ENCODE measurements at places on chromosomes 6 and 20.

DNA sequence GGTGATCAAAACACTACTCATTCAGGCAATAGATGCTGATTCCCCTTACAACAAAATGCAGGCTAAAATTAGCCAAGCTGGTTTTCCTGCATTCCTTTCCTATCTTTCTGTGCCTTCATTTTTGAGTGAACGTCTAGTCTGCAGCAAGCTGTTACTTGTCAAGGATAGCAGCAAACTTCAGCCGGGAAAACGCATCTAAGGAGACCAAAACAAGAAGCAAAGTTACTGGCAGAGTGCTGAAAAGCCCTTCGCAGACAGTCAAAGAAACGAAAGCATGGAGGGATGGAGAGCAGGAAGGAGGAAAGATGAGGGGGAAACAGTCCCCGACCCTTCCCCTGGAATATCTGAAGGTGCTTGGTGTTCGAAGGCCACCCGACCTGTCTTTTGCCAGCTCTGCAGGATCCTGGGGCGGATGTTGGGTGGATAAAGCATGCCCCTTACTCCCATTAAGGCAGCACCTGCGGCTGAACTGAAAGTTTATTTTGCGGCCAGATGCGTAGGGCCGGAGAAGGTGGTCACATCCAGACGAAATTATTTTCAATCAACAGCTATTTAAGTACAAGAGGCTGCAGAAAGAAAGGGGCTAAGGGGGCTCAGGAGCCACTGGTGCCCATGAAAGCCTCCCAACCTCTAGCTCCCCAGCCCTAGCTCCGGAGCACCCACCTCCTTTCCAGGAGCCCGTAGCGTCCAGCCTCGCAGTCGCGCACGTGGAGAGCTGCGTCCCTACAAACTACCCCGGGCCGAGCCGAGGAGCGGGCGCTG lies 538 bp downstream of the FERMT1 start:
- DNase-seq = no peak

DNA sequence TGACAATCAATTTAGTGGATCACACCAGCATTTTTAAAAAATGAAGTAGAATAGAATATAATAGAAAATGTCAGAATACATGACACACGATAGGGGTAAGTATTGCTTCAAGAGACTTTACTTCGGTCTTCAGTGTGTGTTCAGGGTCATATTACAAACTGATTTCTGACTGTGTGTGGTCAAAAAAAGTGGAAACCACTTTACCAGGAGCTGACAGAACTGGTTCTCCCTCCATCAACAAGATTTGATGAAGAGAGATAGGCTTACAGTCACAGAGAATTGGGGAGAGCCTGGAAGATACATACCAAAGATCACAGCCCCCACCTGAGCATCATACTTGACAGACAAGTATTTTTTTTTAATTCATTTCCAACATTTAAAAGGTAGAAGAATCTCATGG lies 21.7 kb downstream of the ARMC2 start:
- DNase-seq = no peak

DNA sequence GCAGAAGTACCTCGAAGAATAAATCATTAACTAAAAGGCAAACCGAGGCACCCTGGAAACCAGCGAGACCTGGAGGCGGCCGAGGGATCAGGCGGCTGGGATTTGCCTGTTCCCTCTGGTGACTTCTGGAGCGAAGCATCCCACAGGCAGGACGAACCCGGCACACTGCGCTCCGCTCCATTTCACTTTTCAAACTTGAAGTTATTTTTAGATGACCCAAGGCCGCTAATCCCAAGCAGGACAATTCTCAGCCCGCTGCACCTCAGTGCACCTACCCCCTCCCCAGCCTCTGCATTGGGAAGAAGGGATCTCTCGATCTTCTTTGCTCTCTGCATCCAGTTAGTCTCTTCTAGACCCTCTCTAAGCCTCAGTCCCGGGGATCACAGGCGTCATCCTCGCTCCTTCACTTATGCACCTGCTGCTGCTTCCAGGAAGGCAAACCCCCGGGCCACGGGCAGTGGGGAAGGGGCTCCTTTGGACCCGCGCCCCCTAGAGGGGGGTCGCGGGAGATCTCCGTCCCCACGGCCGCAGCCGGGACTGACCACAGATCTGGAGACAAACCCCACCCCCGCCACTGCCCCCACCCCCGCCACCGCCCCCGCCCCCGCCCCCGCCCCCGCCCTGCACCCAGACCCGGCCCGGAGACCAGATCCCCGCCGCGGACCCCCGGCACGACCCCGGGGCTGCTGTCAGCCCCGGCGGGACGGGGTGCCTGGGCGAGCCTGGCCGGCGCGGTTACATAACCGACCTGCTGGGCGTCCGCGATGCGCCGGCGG lies 636 bp downstream of the RCAN2 start:
- peak; percentile 4 for DNase-seq

GRCh38 chr6:37840143-37840939 lies 20.8 kb downstream of the ZFAND3 start:
- DNase-seq = no peak

GRCh38 chr20:62530643-62531032 lies 54.8 kb upstream of the GATA5 start:
- no peak for DNase-seq

DNA sequence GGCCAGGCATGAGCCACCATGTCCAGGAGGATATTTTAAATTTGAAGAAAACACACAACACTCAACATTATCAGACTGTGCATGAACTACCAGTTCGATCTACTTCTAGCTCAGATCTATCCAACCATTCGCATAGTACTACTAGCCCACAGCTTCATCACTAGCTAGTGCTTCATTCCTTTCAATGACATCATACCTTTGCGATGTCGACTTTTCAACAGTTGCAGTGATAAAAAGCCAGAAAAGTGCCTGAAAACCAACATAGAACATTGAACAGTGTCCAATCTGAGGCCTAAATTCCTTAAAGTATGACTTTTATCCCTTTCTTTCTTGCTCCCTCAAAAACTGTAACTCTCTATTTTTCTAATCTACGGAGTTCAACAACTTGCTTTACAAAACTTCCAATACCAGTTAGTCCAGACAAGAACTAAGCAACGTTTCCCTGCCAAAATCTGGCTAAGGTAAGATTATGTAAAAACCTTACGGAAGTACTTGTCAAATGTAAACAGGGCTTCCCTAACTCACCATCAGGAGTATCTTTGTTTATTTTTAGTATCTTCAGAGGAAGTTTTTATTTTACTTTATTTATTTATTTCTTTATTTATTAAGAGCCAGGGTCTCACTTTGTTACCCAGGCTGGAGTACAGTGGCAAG lies 434.0 kb upstream of the JARID2 start:
- DNase-seq = no peak

GRCh38 chr6:36605143-36605542 lies 11.0 kb downstream of the SRSF3 start:
- DNase-seq = no peak

DNA sequence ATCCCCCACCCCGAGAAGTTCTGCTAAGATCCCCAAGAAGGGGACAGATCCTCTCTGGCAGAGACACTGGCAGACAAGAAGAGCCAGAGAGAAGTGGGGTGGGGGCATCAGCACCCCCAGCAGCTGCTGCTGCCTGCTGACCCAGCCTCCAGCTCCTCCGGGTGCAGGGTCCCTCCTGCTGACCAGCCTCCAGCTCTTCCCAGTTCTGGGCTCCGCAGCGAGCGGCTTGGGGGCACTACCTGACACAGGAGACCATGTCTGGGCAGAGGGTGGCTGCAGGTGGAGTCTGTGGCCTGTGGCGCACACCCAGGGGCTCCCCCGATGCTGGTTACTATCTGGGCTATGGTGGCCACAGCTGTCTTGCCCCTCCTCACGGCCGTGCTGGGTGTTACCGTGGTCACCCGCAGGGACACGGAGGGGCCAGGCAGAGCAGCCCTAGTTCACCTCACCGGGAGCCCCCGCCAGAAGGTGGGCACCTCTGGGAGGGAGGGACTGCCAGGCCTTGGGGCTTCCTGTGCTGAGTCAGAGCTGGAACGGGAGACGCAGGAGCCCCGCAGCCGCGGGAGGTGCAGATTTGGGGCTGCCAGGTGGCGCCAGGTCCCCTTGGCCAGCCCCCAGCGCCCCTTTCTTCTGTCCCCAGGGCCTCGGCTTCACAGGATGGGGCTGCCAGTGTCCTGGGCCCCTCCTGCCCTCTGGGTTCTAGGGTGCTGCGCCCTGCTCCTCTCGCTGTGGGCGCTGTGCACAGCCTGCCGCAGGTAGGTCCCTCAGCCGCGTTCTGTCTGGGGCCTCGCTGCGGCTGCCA lies 630 bp downstream of the LIME1 start:
- DNase-seq = no peak

GRCh38 chr20:51831866-51832265 lies 29.5 kb upstream of the SALL4 start:
- DNase-seq = no peak

DNA sequence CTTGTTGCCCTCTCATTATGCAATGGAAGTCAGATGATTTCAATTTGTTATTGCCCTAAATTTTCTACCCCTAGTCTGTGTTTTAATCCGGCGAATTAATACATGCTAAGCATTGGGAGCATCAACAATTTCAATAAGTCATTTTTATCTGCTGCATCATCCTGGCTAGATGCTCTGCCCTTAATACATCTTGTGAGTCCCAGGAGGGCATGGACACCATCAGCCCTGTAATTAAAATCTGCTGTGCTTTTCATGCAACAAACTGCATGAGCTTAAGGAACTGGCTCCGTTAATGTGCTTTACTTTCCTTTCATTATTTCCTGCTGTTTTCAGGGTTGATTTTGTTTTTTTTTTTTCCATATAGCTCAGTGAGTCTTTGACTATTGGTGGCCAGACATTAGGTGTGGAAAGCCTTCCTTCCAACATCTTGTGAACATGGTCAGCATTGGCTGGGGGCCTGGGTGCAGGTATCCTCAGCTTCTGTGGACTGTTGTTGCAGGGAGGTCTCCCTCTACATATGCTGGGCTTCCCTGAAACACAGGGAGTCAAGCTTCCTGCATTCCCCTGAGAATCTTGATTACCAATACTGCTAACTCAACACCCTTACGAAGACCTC lies 8.5 kb upstream of the PBOV1 start:
- DNase-seq = peak; percentile 14

GRCh38 chr6:155939253-155939652 lies 483.6 kb upstream of the NOX3 start:
- DNase-seq = peak; percentile 17

DNA sequence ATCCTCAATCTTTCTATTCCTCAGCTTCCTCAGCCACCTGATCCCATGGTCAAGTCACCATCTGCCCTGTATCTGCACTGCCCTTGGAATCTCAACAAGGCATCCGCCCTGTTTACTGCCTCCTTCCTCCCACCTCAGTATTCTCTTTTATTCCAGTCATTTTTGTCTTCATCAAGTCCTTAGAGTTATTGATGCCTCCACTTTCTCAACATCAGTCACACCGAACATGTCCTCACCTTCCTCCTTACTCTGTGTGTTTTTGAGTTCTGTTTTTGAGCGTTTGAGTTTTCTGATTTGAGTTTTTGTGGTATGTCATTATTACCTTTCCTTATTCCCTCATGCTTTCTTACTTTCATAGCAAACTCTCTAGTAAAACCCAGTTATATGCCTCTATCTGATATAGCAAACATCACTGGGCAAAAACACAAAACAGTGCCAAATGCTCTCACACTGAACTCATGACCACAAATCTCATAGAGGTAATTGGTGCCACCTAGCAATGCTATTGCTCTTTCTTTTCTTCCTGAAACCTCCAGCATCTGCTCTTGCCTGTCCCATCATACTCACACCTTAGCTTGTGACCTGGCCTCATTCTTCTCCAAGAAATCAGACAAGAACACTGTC lies 11.8 kb upstream of the GNRH2 start:
- no peak for DNase-seq

DNA sequence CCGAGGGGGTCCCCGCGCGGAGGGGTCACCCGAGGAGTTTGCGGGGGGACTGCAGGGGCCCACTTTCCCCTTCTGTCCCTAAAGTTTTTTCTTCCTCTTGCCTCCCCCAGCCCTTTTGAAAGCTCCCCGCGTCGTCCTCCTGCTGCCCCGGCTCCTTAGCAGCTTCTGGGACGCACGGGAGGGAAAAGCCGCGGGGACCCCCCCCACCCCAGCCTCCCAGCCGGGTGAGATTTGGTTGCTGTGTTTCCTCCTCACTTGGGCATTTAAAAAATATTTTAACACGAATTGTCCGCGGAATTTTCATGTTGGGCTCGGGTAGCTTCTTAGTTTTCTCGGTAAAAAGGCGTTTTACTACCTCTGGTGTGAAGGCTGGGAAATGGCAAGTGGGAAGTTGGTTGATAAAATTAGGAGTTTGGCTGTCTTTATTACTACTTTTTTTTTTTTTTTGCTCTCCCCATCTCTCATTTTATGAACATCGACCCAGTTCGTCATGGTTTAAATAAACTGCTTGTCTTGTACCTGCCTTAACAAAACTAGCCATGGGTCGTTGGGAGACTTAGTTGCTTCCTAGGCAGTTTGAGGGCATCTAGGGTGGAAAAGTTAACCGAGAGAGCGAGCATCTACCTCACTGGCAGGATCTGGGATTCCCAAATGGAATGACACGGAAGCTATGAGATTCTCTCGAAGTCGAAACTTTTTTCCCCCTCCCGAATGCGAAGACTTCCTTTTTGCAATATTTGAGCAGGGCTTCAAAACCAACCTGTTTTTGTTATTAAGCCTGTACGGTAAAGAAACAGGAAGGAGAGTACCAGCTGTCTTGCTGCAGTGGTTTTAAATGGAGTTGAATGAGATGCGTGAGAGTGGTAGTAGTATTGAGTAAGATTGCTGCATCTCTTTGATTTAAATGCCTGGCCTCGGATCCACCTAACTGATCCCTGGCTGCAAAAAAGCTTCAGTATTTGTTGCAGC lies 868 bp downstream of the NCOA3 start:
- no peak for DNase-seq

- DNase-seq = no peak
These were observed 32.3 kb upstream of the PLEKHG1 start for GRCh38 chr6:150567380-150567779.

DNA sequence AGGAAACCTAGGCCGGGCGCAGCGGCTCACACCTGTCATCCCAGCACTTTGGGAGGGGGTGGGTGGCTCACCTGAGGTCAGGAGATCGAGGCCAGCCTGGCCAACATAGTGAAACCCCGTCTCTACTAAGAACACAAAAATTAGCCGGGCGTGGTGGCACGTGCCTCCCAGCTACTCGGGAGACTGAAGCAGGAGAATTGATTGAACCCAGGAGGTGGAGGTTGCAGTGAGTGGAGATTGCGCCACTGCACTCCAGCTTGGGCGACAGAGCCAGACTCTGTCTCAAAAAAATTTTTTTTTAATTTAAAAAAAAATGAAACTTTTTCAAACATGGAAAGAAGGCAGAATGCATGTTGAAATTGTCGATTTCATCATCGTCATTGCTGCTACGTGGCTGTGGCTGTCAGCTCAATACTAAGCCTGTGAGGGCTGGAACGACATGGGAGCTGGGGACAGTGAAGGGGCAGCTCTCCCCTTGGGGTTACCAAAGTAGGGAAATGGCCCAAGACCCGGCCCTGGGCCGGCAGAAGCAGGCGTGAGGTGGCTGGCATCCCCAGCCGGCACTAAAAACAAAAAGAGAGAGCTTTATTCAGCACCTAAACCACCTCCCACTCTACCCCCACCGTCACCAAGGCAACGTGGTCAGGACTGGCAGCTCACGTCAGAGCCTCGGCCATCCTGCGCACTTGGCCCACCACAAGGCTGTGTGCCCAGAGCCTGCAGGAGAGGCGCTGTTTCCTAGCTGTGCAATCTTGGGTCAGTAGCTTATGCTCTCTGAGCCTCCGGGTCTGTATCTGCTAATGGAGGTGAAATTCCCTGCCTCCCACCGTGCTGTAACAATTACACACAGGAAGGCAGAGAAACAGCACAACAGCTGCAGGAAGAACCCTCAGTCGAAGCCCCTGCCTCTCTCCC lies 30.8 kb downstream of the AGPAT4 start:
- DNase-seq = no peak

GRCh38 chr6:153595903-153596302 lies 443.1 kb upstream of the OPRM1 start:
- DNase-seq = no peak

All from COR-L47 (cell line).